ENCODE measurements at places on chromosomes 1 and 21. TPM values are rescaled to one million over a fixed set of nuclear protein-coding genes. Genes with fewer than 3 reads are reported as not detected.

GRCh38 chr1:42979036-42979430 lies 20.4 kb upstream of the SLC2A1 start:
- no peak for DNase-seq

DNA sequence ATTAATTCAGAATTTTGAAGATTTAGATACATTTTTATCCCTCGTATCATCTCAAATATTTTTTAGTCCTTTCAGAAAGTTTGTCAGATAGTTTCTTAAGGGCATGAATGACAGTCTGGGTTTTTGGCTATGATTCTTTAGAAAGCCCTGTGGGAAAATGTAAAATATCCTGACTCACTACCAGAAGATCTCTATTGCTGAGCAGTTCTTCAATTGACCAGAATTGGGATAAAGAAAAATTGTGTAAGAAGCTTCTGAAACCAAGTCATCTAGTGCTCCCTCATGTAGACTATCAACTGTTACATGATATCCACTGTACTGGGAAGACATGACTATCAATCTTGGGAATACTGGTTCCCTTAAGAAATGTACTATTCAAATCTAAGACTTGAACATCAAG lies 608.3 kb upstream of the CHRM3 start:
- no peak for DNase-seq

DNA sequence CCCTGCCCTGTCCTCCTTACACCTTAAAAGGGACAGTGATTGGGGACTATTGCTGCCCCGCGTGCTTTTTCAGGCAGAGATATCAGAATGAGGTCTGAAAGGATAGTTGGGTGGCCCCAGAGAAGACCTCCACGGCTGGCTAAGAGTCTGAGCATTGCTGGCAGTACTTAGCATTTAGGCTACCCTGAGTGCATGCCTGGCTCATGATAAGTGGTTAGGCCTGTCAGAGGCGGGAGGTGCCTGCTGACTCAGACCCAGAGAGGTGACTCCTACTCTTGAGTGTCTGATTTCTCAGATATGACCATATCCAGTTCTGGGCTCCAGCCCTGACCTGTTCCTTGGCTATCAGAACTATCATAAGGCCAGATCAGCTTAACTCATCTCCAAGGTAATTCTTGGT lies 213.7 kb downstream of the PBX1 start:
- peak; percentile 81 for DNase-seq

DNA sequence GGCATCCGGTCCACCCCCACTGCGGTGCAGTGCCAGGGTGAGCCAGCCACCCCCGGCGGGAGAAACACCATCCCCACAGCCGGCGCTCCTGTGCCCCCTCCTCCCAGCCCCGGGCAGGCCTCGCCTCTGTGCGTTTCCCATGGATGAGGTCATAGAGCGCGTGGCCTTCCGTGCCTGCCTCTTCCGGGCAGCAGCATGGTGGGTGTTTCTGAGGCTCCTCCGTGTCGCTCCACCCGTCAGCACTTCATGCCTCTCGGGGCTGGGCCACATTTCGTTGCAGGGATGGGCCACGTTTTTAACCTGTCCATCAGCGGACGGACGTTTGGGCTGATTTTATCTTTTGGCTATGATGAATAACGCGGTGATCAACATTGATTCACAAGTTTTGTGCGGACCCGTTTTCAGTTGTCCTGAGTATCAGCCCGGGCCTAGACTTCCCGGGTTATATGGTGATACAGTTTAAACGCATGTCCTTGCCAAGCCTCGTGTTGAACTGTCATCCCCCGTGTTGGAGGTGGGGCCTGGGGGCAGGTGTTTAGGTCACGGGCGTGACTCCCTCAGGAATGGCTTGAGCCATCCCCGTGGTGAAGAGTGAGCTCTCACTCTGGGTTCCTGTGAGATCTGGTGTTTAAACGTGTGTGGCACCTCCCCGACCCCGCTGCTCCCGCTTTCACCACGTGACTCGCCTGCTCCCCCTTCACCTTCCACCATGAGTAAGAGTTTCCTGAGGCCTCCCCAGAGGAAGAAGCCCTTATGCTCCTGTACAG lies 64.8 kb downstream of the SLX9 start:
- DNase-seq = peak; percentile 73

GRCh38 chr1:165492845-165493373 lies 48.0 kb upstream of the RXRG start:
- DNase-seq = no peak

GRCh38 chr1:226712742-226713419 lies 26.2 kb downstream of the ITPKB start:
- no peak for DNase-seq

DNA sequence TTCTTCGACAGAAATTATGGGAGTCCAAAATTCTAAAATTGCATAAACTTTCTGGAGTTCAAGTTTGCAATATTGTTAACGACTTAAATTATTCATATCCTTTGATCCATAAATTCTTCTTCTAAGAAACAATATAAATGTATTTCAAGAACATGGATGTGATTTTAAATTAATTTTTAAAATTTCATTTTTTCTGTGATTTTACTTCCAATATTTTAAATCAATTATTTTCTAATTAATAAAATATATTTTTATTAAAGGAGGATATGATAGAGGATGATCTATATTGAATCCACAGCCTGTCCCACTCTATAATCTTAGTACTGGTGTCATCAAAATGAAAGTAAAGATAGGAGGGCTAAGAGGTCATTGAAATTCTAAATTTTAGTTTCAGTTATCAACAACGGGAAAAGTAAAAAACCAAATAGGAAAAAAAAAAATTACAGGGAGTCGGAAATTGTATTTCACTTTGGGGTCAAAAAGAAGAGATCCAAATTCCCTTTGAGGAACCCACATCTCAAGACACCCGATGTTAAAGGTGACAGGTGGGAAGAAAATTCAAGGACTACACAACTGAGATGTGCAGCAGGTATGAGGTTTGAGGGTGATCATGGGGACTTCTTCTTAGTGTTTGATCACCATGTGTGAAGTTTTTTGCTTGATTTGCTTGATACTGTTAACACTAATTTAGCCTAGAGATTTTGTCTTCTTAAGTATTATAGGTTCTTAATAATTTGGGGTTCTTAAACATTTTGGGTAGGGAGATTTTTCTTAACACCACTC lies 154.8 kb upstream of the RGS18 start:
- DNase-seq = no peak

GRCh38 chr1:9553736-9554144 lies 14.5 kb downstream of the SLC25A33 start:
- DNase-seq = no peak

GRCh38 chr1:81889166-81889565 lies 88.4 kb downstream of the ADGRL2 start:
- no peak for DNase-seq

- DNase-seq = no peak
Measured at GRCh38 chr21:38538353-38538752, 40.1 kb upstream of the ERG start.

DNA sequence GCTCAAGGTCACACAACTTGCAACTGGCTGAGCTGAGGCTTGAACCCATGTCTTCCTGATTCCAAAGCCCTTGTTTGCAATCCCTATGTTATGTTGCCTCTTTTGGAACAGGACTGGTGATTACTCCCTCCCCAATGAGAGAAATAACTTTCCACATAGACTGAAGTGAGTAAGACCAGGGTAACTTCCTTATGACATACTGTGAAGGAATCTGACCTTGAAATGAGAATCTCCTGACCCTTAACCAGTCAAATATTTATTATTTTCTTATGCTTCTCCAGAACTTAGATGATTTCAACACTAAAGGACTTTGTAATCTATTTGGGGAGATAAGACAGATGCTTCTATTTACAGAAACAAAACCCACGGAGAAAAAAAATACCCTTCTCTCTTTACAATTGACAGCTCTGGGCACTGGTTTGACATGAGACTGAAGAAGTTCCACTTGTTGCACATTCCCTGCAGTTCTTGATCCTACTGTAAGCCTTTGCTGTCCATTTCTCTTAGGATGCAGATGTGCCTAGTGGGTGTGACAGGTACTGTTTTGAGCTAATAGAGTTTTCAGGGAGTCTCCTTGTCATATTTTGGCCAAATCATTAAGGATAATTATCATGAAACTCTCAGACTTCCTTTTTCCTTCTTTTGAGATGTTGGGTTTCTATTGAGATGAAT lies 3.9 kb upstream of the RPTN start:
- DNase-seq = no peak

DNA sequence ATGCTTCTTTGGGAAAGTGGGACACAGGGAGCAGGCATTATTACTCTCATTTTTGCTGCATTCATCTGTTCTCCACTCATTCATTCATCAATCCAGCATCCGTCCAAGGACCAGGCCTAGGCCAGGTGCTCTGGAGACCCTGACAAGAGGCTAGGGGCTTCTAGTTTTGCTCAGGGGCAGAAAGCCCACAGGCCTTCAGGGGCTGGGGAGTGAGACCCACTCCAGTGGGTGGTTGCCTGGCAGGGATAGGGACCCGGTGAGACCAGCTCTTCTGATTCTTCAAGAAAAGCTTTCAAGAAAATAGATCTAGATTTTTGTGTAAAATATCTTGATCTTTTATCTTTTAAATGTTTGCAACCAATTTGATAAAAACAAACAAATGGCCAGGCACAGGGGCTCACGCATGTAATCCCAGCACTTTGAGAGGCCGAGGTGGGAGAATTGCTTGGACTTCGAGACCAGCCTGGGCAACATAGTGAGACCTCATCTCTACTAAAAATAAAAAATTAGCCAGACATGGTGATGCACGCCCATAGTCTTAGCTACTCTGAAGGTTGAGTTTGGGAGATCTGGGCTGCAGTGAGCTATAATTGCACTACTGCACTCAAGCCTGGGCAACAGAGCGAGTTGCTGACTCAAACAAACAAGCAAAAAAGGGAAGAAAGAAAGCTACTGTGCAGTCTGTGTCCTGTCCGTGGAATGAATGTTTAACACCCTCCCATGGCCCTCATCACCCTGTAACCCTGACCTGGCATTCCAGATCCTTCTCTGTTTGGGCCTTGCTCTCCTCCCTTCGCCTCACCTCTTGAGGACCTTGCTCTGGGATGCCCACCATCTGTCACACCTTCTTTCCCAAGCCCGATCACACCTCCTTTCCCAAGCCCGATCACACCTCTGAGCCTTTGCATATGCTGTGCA lies 17.3 kb upstream of the LRP8 start:
- peak; percentile 22 for DNase-seq

DNA sequence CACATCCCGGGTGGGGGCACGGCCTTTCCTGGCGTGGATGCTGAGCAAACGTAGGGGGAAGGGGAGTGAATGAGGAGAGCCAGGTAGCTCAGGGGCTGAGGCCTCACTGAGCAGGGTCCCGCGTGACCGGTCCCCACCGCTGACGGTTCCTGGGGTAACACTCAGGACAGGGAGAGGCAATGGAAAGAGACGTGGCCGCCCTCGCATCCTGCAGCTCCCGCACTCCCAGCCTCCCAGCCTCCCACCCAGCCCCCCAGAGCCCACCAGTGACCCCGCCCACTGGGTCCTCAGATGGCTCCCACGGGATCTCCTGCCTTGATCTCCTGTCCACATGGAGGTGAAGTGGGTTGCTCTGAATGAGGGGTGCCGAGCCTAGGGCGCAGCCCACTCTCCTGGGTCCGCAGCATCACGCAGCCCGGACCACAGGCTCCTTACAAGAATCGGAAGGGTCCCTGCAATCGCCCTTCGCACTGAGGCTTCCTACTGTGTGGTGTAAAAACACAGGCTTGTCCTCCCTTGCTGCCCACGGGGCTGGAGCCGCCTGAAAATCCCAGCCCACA lies 2.4 kb downstream of the TSPEAR start:
- DNase-seq = no peak

DNA sequence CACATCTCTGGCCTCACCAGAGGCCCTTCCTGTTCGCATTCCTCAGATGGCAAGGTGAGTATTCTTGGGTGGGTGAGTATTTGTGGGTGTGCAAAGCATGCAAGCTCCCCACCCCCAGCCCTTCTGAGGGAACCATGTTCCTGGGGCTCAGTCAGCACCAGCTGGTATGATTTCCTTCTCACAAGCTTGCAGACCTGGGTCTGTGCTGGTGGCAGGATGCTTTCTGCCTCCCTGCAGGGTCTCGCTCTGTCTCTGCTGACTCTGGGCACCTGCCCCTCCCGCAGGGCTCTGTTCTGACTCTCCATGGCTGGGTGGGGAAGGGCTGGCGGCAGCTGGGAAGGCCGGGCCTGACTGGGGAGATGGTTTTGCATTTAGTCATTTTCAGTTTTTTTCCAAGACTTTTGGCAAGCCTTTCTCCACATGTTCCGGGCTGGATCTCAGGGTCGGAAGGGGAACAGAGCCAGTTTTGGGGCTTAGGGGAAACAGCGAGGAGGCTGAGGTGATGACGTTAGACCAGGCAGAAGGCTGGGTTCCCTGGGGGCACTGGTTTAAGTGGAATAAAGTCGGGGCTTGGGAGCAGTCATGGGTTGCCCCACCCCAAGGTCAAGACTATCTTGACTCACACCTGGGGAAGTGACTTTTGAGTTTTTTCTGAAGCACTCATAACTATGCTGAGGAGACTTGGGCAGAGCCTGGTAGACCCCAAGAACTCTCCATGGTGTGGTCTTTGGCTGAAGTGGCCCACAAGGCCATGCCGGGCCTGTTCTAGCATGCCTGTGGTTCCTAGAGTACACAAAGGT lies 6.2 kb downstream of the RASSF5 start:
- DNase-seq = peak; percentile 77

- DNase-seq = no peak
Measured at GRCh38 chr1:103056423-103056822, 51.9 kb downstream of the COL11A1 start.

GRCh38 chr1:159171254-159171687 lies at the start of gene CADM3:
TSS of gene CADM3 (plus strand) at chr1:159171615. CDS start at chr1:159171766, 151 bp downstream.
- DNase-seq = no peak

The GADD45A gene
- total RNA-seq = 29.1 TPM

The INSRR gene
- not detected for total RNA-seq

The CDC42BPA gene
- 36.1 TPM for total RNA-seq

The HNRNPCL2 gene
- total RNA-seq = not detected

The ITLN2 gene
- total RNA-seq = 1.8 TPM

All from left lung (tissue), 14 donors.